ENCODE measurements at places on chromosomes 16 and 17.
A peak's percentile ranks its signal among the peaks of the same experiment; 100 is the strongest.

- DNase-seq = no peak
These were observed 11.2 kb downstream of the PRAC1 start for GRCh38 chr17:48711128-48711527.

- DNase-seq = no peak
These were observed 38.2 kb downstream of the PSME3IP1 start for GRCh38 chr16:57147381-57148221.

GRCh38 chr17:28526381-28526780 is 20.2 kb downstream of the FOXN1 start:
- no peak for DNase-seq

DNA sequence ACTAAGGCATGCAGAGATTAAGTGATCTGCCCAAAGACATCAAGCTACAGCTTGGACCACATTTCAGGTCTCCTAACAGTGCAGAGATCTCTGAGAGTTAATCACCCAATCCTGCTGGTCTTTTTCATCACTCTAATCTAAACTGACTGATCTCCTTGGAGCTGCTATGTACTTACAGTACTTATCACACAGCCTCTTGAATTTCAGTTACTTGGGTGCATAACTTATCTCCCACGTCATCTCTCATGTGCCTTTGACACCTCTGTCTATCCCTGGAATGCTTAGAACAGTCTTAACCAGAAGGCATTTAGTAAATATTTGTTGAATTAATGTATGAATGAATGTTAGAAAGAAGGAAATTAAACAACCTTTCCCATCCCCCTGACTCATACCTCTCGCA is 139.0 kb downstream of the SNX11 start:
- DNase-seq = no peak

DNA sequence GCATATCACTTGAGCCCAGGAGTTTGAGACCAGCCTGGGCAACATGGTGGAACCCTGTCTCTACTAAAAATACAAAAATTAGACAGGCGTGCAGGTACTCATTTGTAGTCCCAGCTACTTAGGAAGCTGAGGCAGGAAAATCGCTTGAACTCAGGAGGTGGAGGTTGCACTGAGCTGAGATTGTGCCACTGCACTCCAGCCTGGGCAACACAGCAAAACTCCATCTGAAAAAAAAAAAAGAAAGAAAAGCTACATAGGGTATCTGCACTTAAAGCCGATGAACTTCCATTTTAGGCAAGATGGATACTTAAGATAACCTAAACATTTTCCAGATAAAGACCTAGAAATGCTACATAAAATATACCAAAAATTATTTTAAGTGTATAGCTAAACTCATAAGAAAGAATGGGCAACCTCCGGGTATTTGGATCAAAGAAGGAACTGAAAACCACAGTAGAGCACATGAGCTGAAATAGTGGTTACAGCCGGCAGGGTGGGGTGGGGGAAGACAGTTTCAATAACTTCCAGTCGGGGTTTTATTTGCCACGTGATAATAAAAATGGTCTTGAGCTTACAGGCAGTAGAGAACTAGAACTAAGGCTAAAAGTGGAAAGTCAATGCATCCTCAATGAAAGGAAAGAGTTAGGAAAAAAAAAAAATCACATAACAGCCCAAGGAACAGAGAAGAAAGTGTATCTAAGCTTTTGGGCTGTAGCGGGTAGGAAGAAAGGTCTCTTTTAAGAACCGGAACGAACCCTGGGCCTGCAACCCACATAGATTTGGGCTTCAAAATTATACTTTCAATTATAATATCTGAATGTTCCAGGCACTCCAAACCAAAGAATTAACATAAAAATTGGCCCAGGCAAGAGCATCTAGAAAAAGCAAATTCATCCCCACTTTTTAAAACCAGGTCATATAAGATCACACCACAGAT is 53.1 kb downstream of the CFDP1 start:
- DNase-seq = peak; percentile 24

DNA sequence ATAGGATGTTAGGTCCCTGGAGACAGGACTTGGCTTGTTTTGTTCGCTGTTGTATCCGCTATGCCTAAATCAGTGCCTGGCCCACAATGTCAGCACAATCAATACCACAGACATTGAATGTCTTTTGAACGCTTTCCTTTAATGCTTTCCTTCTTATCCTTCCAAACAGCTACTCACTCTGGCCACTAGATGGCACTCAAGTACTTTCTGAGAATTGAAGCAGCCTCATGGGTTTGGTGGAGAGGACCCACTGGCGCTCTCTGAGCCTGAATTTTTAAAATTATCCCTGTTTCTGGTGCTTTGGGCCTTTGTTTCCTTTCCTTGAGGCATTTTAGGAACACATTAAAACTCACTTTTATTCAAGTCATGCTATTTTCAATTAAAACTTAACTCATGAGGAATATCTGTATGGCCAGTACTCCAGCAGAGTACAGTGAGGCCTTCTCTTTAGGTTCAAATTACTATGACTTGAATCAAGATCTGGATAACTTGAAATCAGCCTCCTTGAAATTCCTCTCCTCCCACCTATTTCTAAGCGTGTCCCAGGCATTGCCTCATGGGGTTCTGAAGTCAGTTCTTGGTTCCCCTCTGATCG is 3.2 kb upstream of the NLRP1 start:
- DNase-seq = peak; percentile 38

DNA sequence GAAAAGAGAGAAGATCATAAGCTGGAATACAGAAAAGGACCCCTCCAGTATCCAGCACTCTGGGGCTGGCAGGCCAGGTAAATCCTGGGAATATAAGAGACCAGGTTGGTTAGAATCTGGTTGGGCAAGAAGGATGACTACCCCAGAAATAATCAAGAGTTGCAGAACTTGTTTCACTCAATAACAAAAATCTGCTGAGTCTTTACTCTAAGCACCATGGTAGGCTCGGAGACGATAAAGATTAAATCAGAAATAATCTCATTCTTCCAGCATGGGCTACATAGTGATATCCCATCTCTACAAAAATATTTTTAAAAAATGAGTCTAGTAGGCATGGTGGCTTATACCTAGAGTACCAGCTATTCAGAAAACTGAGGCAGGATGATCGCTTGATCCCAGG is 138.0 kb upstream of the KCNJ16 start:
- no peak for DNase-seq

GRCh38 chr17:49548506-49549310 is 27.0 kb upstream of the NXPH3 start:
- DNase-seq = no peak

- DNase-seq = no peak
These were observed 276.9 kb downstream of the SHISA9 start for GRCh38 chr16:13178318-13178717.

DNA sequence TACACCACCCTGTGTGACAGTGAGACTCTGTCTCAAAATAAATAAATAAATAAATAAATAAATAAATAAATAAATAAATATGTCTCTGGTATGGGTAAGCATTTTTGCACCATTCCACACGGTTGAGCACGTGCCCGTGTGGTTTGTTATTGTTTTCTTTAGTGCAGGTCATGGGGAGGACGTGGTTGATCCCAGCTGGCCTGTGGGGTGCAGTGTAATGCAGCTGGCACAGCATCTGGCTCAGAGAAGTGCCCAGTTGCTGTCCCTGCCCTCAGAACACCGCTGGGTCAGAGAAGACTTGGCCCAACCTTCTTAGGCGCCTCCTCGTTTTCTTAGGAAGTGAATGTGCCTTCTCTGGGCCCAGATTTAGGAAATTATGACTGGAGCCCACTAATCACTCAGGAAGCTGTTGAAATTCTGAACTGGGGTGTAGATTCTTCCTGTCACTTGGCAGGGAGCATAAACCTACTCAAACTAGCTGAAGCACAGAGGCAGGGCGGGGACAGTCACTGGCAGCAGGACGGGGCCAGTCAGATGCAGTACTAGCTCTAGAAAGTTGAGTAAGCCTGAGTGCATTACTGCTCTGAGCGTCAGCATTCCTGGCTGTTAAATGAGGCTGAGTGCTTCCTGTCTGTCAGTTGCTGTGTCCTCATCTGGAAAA is 85.9 kb downstream of the SNX29 start:
- no peak for DNase-seq

GRCh38 chr17:13055131-13055530 is 37.3 kb upstream of the ELAC2 start:
- no peak for DNase-seq

DNA sequence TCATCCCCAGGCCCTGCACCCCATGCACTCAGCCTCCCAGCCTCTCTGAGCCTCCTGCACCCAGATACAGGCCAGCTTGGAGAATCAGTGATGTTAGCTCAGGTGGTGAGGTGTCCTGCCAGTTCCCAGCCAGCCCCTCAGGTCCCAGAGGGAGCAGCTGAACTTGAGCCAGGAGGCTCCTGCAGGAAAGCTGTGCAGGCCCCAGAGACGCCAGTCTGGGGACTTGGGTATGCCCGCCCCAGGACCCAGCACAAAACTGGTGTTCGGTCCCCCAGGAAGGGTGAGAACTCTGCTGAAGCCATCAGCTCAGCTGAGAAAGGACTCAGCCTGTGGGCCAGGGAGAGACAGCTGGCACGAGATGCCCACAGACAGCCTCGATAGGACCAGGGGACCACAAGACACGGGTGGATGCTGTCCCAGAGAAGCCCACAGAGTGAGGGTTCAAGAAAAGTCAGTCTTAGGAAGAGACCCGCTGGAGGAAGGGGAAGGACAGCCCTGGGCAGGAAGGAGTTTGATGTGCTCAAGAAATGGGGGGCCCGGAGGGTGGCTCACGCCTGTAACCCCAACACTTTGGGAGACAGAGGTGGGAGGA is 11.0 kb downstream of the ENDOV start:
- DNase-seq = no peak

DNA sequence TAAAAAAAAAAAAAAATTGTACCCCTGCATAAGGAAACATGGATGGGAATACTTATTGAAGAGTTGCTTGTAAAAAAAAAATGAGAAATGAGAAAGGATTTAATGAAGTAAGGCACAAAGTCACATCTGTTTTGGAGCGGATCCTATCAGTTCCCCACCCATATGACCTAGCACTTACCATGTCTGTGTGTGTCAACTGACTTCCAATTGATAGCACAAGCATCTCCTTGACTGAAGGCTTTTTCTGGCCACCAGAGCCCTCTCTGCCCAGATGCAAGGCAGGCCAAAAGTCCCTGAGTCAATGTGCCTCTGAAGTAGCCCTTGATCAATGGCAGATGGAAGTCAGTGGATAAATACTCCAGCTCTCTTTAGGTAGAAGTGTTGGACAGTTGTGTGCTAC is 13.4 kb upstream of the NLK start:
- no peak for DNase-seq
